Activated T-cell treated with anti-CD3 and anti-CD28 coated beads, Interleukin-2, amount 50 U/mL, for 24 hours (primary cell): ENCODE measurements at places on chromosomes 2 and 18.

- no peak for DNase-seq
These were observed 279.7 kb upstream of the TRIB2 start for GRCh38 chr2:12436935-12437561.

DNA sequence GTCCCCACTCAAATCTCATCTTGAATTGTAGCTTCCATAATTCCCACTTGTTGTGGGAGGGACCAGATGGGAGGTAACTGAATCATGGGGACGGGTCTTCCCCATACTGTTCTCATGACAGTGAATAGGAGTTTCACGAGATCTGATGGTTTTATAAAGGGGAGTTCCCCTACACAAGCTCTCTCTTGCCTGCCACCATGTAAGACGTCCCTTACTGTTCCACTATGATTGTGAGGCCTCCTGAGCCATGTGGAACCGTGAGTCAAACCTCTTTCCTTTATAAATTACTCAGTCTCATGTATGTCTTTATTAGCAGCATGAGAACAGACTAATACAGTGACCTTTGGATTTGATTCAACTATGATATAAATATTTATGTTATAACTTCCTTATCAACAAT, 78.0 kb downstream of the CYRIA start:
- DNase-seq, result no peak

DNA sequence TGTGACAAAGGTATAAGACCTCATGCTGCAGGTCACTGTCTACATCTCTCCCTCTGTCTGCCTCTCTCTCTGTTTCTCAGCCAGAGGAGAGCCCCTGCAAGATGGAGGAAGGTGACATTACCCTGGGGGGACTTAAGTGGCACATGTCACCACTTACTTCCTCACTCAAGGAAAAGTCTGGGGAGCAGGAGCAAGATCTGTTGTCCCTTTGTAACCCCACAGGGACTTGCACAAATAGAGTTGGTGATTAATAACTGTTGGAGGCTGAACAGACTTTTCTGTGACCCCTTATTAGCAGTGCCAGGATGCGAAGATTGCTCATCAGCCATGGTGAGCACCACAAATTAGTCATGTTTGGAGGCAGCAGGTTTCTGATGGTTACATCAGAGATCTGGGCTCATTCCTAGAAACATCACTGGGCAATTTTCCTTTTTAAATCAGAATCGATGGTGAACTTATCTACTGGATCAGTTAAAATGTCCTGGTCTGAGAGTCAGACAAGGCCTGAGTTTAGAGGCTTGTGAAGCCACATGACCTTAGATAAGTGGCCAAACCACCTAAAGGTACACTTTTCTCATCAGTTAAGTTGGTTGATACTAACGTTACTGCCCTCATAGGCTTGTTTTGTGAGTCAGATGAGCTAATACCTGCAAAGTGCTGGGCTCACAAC, 81.2 kb upstream of the LTBP1 start:
- DNase-seq, result no peak

DNA sequence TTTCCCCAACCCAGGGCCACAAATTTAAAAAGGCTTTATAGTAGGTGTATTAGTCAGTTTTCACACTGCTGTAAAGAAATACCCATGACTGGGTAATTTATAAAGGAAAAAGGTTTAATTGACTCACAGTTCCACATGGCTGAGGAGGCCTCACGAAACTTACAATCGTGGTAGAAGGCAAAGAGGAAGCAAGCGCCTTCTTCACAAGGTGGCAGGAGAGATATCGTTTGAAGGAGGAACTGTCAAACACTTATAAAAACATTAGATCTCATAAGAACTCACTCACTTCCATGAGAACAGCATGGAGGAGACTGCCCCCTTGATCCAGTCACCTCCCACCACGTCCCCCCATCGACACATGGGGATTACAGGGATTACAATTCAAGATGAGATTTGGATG, 70.4 kb downstream of the FECH start:
- no peak for DNase-seq

DNA sequence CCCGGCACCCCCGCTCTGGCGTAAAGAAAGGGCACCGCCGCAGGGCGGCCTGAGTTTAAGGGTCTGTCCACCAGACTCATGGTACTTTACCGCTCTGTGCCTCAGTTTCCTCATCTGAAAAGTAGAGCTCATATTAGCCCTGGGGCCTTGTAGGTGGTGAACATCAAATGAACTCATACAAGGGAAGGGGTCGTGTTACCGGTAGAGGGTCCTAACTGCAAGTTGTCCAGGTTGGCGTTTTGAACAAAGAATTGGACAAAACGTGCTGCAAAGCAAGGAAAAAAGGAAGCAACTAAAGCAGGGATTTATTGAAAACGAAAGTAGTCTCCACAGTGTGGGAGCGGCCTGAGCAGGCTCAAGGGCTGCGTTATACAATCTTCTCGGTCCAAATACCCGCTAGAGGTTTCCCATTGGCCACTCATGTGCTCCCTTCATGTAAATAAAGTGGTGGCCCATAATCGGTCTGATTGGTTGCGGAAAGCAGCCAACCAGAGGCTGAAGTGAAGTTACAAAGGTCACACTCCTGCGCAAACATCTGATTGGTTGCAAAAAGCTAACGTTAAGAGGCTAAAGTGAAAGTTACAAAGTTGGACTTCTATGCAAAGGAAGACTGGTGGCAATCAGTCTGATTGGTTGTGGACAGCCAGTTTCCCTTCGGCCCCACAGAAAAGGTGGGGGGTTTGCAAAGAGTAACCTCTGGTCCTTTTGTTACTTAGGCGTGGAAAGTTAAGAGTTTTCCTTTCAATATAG, 80.7 kb upstream of the LDLRAD4 start:
- DNase-seq, result peak; percentile 52

DNA sequence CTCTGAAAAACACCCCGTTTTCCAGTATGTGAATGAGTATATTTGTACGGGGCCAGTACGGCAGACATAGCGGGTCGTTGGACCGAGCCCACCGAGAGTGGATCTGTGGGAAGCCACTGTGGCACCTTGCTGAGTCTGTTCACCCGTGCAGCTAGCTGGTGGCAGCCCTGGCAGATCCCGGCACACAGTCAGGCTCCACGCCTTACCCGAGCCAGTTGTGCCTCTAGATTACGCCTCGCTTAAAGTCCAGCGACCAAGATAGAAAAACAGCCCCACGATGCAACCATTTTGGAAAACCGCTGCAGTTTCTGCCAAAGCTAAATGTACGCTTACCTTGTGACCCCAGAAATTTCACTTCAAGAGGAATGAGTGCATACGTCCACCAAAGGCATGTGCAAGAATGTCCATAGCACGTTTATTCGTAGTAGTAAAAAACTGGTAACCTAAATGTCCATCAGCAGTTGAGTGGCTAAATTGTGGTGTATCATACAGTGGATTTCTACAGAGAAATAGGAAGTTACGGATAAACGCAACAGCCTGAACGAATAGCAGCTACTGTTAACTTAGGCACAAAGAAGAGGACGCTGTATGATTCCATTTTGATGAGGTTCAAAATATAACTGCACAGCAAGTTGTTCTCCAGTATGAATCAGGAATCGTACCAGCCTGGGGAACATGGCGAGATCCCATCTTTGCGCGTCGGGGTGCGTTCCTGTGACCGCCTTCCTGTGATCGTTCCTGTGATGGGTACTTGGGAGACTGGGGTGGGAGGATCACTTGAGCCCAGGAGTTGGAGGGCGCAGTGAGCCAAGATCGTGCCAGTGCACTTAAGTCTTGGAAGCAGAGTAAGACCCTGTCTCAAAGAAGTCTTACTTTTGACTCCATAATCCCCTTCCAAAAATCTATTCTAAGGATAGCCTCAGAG, 688 bp upstream of the WDR33 start:
- DNase-seq, result no peak

GRCh38 chr2:70851704-70852103, 16.1 kb upstream of the CD207 start:
- DNase-seq, result no peak

DNA sequence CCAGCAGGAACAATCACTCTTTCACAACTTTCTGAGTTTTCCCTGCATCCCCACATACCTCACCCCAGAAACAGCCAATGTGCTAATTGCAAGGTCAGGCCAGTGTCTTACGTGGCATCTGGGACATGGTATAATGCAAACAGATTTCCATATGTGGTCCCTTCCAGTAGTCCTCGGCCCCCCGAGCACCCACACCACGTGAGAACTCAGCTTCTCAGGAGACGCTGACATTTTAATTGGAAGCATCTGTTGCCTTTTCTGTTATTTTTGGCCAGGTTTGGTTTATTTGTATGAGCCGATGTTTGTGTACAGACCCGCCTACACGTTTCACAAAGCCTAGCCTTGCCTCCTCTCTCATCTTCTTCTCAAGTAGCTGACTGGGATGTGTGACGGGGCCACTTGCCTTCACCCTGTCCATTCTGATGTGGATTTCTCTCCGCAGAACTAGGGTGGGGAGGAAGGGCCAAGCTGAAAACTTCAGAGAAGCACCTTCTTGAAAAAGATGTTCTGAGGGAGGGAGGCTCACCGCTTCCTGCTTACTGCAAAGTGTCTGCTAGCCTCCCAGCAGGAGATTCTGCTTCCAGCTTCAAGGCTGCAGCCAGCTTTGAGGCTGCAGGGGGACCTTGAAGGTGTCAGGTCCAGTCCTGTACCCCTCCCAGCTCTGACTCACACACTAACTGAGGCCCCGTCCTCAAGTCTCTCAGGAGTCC, 109.6 kb upstream of the SLC14A2 start:
- DNase-seq, result no peak

- no peak for DNase-seq
These were observed 148.7 kb downstream of the CABLES1 start for GRCh38 chr18:23283916-23284430.

- DNase-seq, result no peak
These were observed 161.1 kb downstream of the GFPT1 start for GRCh38 chr2:69225933-69226332.

DNA sequence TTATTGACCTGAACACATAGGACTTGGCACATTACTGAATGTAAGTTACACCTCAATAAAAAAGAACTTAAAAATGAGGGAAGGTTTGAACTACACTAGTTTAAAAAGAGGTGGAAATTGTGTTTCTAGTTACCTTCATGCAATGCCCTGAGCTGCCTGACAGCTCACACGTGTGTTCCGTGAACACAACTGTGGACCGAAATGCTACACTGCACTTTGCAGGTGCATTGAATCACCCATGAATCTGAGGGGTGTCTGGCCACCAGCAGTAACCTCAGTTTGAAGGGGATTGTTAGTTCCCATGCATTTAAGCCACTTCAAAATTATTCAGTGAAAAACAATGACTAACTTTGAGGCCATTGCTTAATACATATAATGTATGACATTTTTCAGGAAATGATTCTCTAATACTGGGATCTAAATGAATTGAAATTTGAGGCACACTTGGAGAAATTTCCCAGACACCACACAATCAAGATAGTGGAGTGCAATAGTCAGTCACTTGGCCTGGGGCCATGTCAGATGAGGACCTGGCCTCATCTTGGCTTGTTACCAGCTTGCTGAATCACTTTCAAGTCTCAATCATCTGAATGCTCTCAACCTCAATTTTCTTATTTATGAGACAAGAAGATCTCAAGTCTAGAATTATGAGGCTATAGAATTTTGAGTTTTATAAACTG, 59.3 kb downstream of the MYL12B start:
- DNase-seq, result no peak

DNA sequence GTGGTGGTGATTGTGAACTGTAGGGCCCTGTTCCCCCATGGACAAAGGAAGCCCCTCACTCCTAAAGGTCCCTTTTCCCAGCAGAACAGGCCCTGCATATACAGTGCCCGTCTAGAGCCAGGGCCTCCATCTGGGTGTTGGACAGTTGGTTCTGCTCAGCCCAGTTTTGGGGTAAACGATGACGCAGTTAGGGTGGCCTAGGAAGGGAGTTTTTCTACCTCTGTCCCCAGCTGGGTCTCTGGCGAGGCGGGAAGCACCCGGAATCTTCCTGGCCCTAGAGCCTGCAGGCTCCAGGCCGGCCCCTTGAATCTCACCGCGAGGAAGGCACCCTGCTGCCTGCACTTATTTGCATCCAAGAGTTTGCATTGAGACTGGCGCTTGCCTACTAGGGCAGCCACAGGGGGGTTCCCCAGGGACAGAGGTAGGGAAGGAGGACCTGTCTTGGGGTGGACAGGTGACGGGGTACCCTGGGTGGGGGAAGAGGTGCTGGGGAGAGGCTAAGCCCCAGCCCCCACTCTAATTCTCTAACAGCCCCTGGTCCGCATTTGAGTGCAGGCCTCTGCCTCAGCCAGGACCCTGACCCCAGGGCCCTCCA, 529 bp upstream of the MTA3 start:
- peak; percentile 45 for DNase-seq

GRCh38 chr18:69948919-69949537, 1.4 kb upstream of the CD226 start:
- DNase-seq, result peak; percentile 70

GRCh38 chr2:204152616-204153015, 216.1 kb downstream of the ICOS start:
- no peak for DNase-seq

DNA sequence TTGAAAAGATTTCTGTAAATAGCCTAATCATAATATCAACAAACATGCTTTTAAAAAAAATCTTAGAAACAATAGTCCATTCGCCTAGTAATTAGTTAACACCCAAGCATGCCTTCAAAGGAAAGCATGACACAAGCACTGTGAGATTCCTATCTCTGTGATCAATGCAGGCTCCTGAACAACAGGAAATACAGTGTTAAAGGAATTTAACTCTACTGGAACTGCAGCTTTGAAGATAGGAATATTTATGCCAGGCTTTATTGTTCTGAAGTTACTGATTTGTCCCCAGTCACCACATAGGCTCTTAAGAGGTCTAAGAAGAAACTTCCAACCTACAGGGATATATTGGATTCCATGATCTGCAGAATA, 15.4 kb upstream of the FAM124B start:
- no peak for DNase-seq

DNA sequence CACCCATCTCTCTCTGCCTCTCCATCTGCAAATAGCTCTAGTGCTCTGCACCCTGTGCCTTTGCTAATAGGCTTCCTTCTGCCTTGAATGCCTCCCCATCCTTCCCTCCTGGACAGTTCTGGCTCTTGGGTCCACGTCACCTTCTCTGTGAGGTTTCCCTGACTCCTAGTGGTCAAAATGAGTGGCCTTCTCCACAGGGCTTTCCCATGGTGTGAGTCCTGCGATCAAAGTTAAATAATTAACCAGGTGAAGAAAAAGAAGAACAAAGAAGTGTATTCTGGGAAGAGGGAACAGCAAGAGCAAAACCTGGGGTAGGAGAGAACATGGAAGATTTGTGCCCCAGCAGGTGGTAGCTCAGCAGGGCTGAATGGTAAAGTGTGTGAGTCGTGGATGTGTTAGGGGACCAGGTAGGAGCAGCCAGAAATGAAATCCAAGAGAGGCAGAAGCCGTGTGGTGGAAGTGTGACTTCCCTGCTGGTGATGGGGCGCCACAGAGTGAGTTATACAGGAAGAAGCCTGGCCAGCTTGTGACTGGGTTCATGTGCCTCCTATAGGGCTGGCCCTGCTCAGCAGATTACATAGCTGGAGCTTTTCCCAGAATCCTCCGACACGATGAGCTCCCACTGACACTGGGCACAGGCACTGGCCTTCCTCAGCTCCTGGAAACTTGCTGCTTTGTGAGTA, 93.8 kb upstream of the LDAH start:
- no peak for DNase-seq

DNA sequence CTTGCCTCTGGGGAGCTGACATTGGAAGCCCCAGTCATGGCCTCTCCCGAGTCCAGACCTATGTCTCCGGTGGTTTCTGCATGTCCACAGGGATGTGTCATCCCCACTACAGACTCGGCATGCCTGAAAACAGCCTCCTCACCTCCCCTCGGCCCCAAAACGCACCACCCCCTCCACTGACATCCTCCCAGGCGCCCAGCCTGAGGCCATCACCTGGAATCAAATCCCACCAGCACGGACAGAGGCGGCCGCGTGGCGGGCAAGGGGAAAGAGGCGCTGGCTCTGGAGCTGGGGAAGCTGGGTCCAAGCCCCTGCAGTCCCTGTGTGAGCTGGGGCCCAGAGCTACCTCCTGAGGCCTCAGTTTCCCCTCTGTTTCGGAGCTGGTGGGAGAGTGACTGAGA, 69.9 kb upstream of the SMAD7 start:
- DNase-seq, result peak; percentile 24
